ENCODE measurements at places on chromosomes 6 and 20.

- no peak for DNase-seq
Measured at GRCh38 chr6:5333658-5334057, 72.3 kb downstream of the FARS2 start.

- no peak for DNase-seq
Measured at GRCh38 chr6:158816803-158817727, 2.1 kb downstream of the EZR start.

GRCh38 chr6:81767163-81767891, 14.8 kb upstream of the TENT5A start:
- DNase-seq = no peak

- DNase-seq = no peak
Measured at GRCh38 chr6:16639684-16640480, 121.4 kb downstream of the ATXN1 start.

- no peak for DNase-seq
Measured at GRCh38 chr6:133128191-133128590, 113.0 kb upstream of the EYA4 start.

DNA sequence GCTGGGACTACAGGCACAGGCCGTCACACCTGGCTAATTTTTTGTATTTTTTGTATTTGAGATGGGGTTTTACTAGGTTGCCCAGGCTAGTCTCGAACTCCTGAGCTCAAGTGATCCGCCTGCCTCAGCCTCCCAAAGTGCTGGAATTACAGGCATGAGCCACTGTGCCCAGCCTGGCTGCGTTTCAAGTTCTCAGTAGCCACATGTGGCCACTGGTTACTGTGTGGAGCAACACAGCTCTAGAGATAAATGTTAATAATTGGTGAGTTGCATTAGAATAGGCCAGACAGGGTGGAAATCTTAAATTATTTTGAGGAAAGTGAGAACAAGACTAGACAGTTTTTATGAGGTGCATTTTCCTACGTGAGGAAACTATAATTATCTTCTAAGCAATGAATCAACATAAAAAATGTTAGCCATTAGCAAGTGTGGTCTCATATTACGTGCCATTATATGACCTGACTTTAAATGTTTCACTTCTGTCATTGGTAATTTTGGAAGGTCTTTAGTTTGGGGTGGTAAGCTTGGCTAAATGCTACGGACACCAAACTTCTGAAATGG, 129.6 kb downstream of the PLEKHG1 start:
- DNase-seq = no peak

GRCh38 chr20:25072226-25072811, 9.6 kb downstream of the VSX1 start:
- DNase-seq = no peak

DNA sequence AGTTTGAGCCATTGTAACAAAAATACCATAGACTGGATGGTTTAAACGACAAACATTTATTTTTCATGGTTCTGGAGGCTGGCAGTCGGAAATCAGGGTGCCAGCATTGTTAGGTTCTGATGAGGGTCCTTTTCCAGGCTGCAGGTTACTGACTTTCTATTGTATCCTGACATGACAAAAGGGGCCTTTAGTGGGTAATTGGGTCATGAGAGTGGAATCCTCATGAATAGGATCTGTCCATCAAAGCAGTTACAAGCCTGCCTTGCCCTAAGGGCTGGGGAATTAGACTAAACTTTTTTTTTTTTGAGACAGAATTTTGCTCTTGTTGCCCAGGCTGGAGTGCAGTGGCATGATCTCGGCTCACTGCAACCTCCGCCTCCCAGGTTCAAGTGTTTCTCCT, 347.9 kb upstream of the TSHZ2 start:
- peak; percentile 6 for DNase-seq

DNA sequence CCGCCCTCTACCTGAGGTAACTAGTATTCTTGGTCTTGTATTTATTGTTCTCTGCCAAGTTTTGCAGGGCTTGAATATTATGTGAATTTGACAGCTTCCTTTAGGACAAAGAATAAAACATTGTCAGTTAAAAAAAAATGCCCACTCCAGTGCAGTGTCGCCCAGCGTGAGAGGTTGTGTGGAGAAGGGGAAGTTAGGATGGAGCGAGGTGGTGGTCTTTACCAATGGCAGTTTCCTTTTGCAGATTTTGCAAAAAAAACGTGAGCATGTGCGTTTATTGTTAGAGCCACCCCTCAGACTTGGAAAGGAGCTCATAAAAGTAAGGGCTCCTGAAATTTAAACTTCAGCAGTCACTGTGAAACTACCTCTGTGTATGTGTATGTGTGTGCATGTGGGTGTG, 28.3 kb downstream of the UST start:
- no peak for DNase-seq

- DNase-seq = no peak
Measured at GRCh38 chr20:5077761-5078387, 41.9 kb downstream of the PCNA start.

DNA sequence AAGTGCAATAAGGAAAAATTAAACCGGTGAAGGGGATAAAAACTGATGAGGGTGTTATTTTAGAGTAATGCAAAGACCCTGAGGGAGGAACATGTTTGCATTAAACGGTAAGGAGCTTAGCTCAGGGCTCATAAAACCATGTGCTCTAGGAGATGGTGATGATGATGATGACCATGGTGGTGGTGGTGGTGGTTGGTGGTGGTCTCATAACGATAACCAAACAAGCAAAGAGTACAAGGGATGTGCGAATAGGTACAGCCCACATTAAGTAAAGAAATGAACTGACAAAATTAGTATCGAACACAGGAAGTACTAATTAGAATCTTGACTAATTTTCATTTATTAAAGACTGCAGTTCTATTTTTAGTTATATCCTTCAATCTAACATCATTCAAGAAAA, 139.1 kb downstream of the ATXN1 start:
- no peak for DNase-seq

DNA sequence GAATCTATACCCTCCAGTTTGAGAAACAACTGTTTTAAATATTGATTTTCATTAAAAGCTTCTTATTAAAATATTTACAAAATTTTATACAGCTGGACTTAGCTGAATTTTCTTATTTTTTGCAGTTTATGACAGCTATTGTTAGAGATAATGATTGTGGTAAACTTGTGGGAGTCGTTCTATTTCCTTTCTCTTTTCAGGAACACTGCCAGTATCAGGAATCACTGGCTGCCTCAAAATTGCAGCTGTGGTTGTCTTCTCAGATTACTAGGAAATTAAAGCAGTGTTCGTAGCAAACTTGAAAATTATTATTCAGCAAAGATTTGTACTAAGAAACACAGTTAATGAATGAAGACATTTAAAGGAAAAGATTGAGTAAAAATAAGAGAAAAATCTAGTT, 311.0 kb downstream of the CENPW start:
- DNase-seq = no peak

DNA sequence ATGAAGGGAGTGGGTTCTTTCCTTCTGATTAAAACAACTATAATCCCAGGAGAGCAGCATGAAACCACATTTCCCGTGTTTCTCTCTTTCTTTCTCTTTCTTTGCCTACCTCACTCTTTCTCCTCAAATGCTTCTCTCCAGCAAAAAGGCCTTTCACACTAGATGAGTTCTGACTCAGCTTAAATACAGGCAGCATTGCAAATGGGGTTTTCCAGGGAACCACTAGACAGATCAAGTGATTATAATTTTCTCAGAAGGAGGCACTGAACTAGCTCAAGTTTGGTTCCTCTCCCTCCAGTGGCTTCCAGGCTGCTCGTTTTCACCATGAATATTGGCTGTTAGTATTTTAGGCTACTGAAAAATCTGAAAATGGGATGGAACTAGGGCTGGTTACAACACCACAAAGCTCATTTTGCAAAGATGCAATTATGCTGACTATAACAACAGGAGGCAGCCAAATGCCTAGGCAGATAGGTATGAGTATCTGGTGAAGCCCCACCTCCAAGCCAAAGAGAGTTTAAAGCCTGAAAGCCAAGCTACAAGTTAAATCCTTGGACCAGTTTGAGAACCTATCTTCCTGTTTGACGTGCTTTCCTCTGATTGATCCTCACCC, 260.0 kb downstream of the MMUT start:
- DNase-seq = no peak

- DNase-seq = no peak
Measured at GRCh38 chr6:157161912-157162311, 161.4 kb downstream of the TMEM242 start.

GRCh38 chr6:161618831-161619454, 345.1 kb upstream of the AGPAT4 start:
- DNase-seq = peak; percentile 35

DNA sequence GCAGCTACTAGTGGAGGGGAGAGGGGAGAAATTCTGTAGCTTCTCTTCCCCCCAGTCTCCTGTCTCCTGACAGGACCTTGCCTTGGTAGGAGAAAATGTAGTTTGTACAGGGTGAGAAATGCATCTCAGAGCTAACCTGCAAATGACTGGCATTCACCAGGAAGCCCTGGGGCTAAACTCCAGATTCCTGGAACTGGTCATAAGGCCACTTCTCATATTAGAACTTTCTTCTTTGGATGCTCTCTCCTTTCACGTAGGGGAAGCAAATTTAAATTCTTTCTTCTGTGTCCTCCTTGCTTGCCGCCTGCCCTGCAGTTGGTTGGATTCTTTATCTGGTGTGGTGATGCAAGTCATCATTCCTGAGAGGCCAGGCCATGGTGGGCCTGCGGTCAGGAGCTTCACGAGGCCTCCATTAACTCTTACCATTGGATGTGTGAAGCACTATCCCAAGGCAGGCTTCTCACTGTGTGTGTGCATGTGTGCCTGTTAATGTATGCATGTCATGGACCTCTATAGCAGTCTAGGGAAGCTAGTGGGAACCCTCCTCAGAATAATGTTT, 182.0 kb downstream of the PHF3 start:
- DNase-seq = no peak

DNA sequence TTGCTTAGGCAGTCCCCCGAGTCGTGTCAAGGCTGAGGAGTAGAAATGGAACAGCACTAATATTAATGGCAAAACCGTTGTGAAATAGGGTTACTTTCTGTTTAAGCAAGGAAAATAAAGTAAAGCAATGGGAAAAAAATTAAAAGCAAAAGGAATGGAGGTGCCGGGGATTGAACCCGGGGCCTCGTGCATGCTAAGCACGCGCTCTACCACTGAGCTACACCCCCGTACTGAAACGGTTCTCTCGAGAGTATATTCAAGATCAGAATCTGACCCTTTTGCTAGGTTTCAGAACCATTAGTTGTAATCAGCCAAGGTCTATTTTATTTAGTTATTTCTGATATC, 85.5 kb downstream of the TRIM27 start:
- DNase-seq = no peak

- DNase-seq = no peak
Measured at GRCh38 chr6:11876934-11877433, 98.4 kb upstream of the ADTRP start.

GRCh38 chr6:11615214-11615602, 77.7 kb downstream of the TMEM170B start:
- DNase-seq = no peak

DNA sequence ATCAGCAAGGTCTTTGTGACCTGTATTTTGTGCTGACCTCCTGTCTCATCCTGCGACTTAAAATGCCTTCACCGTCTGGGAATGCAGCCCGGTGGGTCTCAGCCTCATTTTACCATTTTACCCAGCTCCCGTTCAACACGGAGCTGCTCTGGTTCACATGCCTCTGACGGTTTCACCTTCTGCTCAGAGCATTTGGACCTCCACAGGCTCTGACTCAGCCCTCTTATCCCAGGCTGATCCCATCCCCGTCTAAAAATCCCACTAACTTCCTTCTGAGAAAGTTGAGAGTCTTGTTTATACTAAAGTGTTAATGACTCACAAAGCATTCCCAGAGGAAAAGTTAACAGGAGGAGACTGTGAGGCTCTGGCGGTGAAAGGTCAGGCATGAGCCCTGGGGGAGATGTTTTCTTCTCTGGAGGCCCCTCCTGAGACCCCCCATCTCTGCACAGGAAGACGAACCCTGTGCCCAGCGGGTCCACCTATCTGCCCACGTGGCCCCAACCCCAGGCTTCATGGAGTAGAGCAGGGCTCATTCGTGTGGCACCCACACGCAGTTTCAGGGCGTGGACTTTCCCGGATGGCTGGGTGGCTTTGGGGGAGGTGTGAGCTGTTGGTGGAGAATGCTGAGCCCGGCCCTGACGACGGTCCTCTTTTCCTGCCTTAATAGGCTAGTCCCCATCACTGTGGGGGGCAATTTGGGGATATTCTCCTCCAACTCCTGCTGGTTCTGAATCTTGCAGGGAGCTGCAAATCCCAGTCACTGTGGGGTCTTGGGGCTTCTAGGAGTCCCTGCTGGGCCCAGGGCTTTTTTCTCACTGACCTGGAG, 3.3 kb upstream of the BIRC7 start:
- no peak for DNase-seq

- DNase-seq = no peak
Measured at GRCh38 chr6:17107863-17108262, 6.0 kb downstream of the STMND1 start.

DNA sequence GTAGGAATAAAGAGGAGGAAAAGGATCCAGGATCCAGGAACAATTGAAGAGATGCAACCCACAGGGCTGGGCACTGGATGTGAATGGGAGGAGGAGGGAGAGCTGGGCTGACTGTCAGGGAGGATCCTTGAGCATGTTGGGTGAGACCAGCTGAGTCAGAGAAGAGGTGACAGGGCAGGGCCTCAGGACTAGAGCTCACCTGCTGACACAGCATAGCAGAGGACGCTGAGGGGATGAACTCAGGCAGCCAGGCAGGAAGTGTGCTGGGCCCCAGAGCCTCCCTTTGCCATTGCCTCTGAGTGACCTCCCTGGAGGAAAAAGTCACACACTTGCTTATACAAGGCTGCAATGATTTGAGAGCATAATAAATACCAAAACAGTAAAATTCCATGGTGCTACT, 72.3 kb downstream of the ZNF133 start:
- no peak for DNase-seq

DNA sequence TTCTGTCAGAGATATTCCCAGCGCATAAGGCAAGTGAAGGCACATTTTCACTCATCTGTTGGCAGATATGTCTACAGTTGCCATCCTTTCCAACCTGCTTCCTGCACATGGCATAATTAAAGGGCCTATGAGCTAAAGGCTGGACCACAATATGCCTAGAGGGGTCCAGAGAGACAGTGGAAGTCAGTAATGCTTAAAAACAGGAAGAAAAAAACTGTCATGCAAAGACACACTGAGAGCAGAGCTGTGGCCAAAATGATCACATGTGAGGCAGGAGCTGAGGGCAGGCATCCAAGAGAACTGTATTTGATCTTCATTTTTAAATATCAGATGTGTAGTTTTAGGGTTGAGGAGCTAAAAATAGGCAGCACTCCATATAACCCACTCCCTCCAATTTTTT, 125.0 kb upstream of the BACH2 start:
- no peak for DNase-seq

DNA sequence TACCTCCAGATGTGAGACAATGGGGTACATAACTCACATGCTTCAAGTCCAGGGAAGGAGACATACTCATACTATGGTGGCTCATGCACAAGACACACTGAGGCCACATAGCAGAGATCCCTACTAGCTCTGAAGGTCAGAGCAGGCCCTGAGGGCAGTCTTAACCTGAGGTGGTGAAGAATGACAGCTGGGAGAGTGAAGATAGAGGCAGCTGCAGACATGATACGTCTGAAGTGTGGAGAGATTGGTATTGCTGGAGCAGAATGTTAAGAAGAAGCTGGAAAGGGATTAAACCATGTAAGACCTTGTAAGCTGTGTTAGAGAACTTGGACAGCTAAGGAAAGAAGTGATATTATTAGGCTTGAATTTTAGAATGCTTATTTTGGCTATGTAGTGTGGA, 32.9 kb downstream of the PGM3 start:
- DNase-seq = no peak

Data from NT2/D1 (cell line).